Activated CD8-positive, alpha-beta memory T cell treated with anti-CD3 and anti-CD28 coated beads, Interleukin-2, amount 10 ng/mL, durations not matched to agents 7 days and 5 days (primary cell): ENCODE measurements at places on chromosomes 12 and 14.

- no peak for DNase-seq
Measured at GRCh38 chr14:32509632-32510187, 180.6 kb downstream of the AKAP6 start.

- DNase-seq, result peak; percentile 56
Measured at GRCh38 chr14:92914087-92914656, 8.8 kb upstream of the CHGA start.

DNA sequence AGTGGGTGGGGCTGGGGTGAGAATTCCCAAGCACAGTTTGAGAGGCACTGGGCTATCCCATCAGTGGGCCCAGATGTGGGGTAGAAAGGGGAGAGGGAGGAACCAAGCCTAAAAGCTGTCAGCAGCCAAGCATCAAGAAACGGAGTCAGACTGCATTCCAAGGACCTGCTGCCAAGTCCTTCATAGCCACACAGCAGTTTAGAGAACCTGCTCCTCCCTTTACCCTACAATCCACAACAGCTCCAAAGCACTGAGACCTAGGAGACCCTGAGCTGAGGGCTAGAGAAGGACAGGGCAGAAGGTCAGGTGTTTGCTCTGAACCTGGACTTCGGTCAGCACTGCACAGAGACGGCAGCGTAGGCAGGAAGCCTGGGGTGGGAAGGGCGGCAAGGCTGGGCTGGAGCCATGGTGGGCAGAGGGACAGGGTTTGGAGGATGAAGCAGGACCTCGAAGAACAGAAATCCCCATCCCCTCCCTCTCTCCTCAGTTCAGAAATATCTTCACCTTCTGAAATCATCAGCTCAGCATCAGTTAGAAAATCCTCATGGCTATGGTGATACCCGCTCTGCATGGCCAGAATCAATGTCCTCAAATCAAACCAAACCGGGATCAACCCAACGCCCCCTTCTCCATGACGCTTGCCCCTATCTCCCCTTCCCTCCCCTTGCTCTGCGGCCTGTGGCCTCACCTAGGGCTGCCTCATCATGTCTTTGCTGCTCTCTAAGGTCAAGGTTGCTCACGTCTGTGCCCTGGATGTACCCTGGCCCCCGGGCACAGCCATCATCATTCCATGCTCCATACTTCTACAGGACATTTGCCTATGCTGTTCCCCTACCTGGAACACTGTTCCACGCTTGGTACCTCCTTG lies 12.9 kb upstream of the SERPINA4 start:
- DNase-seq, result peak; percentile 28

DNA sequence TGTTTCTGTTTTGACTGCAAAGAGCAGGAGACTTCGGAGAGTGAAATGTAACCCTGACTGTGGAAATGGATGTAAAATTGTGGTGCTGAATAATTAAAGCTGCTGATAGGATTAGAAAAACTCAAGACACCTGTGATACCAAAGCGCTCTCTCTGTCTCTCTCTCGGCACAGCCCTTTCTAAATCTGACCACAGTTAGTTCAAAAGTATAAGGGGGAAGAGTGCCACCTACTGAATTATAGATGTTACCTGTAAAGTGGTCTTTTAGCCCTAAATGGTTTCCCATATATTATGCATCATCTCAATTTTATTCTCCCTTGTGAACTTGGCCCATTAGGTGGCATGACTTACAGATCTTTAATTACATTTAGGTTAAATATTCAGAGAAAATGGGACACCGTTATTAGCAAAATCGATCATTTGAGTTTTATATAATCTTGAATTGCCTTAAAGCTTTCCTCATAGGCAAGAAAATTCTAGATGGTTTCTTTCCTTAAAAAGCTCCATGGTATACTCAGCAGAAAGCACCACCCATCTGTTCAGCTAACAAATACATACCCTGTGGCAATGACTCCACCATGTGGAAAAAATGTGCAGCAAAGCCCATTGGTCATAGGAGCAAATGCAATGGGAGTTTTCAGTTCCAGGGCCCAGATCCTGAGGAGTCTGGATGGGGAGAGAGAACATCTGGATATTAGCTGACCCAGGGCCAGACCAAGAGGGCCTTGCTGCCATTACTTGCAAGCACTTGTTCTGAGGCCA lies 18.1 kb downstream of the RFC5 start:
- no peak for DNase-seq

GRCh38 chr12:93468008-93468371 lies 676 bp downstream of the MRPL42 start:
- DNase-seq, result no peak

- no peak for DNase-seq
Measured at GRCh38 chr14:32785585-32785984, 153.1 kb upstream of the NPAS3 start.

GRCh38 chr14:92352158-92352985 lies 29.4 kb downstream of the SLC24A4 start:
- DNase-seq, result peak; percentile 61

DNA sequence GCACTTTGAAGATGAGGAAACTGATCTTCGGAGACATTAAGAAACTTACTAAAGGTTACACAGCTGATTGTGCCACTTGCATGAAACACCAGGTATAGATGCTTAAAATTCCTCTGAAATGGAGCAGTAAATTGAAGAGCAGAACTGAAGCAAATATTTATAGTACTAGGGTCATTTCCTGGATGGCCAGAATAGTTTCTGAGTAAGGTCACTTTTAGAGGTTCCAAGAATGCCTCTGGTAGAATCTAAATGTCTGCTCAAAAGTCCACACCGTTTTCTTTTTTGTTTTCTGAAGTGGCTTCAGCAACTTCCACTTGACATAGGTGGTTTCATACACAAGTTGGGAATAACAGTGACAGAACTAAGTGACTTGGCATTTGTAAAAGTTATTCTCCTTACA lies 19.4 kb downstream of the TPH2 start:
- no peak for DNase-seq

GRCh38 chr12:40473962-40474361 lies 218.3 kb upstream of the CNTN1 start:
- no peak for DNase-seq

- DNase-seq, result no peak
Measured at GRCh38 chr14:102998393-102998792, 59.0 kb downstream of the CDC42BPB start.

- DNase-seq, result no peak
Measured at GRCh38 chr12:33671676-33672075, 232.1 kb upstream of the SYT10 start.

DNA sequence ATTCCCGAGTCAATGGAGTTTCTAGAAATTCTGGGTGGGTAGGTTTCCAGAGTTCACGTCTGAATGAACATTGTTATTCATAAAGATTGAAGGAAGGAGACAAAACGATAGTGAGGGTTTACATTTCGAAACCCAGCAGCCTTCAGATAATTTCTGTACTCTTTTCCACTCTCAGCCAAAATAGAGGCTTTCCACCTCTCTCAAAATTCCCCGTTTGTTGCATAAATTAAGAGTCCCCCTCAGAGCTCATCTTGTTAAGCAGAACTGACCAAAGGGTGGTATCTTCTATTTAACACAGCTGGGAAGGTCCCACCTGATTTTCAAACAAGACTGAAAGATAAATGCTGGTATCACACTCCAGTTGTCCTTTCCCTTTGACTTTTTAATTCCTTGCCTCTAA lies 21.5 kb upstream of the YARS2 start:
- DNase-seq, result no peak

DNA sequence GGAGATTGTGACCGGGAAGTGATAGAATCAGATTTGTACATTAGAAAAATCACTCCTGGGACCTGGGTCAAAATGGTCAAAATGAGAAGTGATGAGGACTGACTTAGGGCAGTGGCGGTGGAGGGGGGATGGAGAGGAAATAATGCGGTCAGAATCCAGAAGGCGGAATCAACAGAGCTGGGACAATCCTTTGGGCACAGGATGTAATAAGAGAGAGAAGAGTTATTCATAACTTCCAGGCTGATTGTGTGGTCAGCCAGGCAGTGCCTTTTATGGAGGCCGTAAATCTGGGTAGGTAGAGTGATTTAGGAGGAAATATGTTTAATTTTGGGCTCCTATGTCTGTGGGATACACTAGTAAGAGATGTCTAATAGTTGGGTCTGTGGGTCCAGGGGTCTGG lies 21.6 kb downstream of the FBXL14 start:
- DNase-seq, result no peak

GRCh38 chr12:76746516-76746915 lies 17.4 kb upstream of the ZDHHC17 start:
- DNase-seq, result no peak

- no peak for DNase-seq
Measured at GRCh38 chr12:47385653-47386052, 305.9 kb upstream of the AMIGO2 start.

GRCh38 chr14:68261092-68261842 lies 441.7 kb downstream of the RAD51B start:
- no peak for DNase-seq

GRCh38 chr14:99596071-99596627 lies 7.9 kb downstream of the CCDC85C start:
- no peak for DNase-seq

- no peak for DNase-seq
Measured at GRCh38 chr12:111777345-111778045, 10.8 kb downstream of the ALDH2 start.

DNA sequence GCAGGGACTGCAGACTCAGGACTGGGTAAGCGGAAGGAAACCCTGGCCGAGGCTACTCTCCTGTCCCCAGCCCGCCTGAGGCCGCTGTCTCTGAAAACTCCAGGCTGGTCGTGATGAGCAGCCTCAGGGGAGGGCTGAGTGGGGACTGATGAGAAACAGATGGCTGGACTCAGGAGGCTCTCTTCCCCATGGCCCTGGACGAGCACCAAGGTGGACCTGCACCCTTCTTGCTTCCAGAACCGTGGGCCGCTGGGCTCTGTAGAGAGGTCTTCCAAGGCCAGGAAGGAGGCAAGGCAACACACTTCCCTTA lies 1.1 kb downstream of the TEX22 start:
- DNase-seq, result no peak

DNA sequence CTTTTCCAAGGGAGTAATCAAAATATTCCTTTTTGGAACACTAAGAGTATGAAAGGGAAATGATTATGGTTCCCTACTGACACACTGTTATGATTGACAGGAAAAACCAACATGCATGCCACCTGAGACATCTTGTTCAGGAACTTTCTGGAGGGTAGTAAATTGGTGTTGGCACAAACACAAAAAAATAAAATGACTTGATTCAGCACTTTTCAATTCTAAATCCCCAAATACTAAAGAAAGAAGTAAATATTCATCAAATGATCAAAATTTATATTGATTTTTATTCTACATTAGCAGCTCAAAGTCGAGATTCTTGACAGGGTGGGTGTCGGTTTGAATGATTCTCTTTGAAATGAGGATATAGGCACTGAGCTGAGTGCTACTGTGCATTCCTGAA lies 271.4 kb upstream of the NPAS3 start:
- DNase-seq, result no peak

DNA sequence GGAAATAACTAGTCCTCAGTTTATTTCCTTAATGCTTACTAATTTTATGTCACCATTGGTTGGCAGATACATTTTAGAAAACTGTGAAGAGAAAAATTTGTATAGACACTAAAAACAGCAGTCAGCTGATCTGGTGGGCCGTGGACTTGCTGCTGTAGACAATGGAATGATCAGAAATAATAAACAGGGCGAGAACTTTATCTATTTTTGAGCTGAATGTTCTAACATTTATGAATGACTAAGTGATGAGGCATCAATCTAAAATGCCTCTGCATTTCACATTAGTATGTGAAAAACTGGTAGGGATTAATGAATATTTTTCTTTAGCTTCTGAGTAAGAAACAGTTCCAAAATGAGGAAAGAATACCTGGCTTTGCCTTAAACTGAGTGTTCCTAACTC lies 24.8 kb upstream of the PKP2 start:
- DNase-seq, result no peak

DNA sequence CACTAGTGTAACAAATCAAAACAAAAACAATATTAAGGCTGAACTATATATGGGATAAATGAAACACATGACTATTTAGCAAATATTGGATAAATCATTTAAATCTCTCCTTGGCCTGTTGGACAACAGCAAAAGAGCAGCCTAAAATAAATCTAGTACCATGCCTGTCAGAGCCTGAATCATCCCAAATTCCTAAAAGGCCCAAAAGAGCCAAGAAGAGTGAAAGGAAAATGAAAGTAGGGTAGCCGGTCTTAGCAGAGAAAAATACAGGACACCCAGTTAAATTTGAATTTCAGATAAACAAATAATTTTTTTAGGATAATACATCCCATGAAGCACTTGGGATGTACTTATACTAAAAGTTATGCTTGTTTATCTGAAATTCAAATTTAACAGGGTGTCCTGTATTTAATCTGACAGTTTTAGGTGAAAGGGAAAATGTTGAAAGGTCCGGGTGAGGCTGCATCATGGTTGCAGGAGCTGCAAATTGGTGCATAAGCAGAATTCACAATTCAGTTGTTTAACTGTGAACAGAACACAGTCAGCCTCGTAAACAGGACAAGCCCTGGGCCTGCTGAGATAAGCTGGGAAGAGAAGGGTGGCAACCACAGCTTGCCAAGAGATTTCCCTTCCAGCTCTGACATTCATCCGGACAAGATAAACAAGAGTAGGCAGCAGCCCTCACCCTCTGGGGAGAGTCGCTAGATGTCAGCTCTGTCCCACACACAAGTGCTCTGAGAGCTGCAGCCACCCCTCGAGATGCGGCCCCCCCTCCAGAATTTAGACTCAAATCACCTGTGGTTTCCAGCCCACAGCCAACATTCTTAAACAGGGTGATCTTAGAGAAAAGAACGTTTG lies 30.3 kb downstream of the DMAC2L start:
- peak; percentile 74 for DNase-seq

DNA sequence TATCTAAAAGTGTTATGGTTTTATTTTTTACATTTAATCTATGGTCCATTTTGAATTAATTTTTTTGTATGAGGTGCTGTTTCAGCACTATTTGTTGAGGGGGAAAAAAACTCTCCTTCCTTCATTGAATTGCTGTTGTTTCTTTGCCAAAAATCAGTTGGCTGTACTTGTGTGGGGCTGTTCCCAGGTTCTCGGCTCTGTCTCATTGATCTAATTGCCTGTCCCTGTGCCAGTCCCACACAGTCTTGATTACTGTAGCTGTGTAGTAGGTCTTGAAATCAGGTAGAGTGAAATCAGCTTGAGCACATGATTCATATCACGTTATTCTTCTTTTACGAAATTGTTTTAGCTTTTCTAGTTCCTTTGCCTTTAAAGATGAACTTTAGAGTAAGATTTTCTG lies 109.7 kb downstream of the ADGRD1 start:
- DNase-seq, result no peak

GRCh38 chr12:41944216-41944615 lies 200.5 kb downstream of the GXYLT1 start:
- no peak for DNase-seq

- DNase-seq, result no peak
Measured at GRCh38 chr12:29149691-29150281, 708 bp downstream of the FAR2 start.
